ENCODE measurements at places on chromosomes 2 and 18.

DNA sequence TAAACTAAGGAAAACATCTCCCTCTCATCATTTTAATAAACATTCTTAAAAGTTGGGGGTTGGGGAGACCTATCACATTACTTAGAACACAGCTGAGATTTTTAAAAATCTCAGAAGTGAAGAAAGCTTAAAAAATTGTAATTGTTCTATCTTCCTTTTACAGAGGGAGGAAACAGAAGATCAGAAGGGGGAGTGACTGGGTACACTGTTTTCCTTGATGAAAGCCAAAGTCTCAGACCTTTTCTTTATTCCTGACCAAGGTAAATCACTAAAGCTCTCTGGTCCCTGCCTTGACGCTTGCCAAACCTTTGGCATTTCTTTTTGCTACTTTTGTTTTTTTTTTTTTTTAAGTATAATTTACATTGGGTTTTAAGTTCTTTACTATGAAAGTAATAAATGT is 85.0 kb upstream of the DTNB start:
- DNase-seq, result no peak

DNA sequence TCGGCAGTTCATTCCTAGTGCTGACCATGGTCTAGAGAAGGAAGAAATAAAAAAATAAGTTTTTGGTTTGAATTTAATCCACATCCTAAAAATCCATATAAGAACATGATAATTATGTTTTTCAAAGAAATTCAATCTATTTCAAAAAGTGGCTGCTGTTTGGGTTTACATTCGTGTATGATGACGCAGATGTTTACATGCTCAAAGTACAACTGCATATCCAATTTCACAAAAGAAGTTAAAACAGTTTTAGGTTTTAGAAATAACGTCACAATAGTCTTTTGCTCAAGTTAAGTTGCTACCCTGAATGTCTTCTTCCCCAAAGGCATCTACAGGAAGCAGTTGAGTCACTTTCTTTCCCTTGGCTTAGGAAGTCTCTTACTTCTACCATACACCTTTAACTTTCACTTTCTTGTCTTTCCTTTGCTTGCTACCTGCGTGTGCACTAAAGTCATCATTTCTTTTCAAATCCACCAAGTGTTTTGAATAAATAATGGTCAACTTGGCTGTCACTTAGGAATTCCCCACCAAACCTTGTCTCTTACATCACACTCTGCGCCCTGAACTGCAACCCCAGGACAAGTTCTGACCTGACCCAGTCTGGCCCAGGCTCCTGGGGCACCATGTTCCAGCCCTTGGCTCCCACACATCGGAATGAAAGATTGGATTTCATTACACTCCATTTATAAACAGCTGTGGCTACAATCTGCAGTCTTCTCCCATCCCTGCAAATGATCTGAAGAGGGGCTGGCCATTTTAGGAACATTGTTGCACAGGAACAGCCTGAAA is 28.4 kb downstream of the FAM237A start:
- DNase-seq, result no peak

DNA sequence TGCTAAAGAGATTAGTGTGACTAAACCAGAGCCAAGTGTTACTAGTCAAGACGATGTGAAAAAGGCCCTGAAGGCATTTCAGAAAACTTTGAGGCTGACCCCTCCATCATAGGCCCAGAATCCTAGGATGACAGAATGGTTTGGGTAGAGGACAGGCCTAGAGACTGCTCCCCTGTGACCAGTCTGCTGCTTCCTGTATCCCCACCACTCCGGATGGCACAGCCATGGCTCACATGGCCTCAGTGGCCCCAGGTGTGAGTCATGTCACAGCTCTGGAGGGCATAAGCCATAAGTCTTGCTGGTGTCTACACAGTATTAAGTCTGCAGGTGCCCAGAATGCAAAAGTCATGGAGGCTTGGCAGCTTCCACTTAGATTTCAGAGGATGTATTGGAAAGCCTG is 12.4 kb upstream of the STAT1 start:
- no peak for DNase-seq

- DNase-seq, result no peak
Observed at GRCh38 chr2:236814593-236814992, 245.0 kb downstream of the ACKR3 start.

- no peak for DNase-seq
Observed at GRCh38 chr2:235201756-235202155, 249.9 kb downstream of the SH3BP4 start.

DNA sequence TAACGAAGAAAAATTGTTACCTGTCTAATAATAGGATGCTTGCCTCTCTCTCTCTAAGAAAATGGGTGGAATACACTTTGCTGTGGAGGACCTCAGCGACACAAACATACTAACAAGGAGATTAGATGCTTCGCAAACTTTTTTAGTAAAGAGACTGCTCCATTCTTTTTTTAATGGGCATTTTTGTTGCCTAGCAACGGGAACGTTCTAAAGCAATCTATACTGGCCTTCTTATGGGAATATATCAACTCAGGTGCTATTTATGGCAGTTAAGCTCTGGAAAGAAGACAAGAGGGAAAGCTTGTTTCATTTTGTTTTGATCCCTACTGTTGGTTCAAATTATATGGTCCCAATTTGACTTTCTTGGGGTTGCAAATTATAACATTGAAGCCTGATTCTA is 86.8 kb upstream of the CBLN2 start:
- DNase-seq, result no peak

DNA sequence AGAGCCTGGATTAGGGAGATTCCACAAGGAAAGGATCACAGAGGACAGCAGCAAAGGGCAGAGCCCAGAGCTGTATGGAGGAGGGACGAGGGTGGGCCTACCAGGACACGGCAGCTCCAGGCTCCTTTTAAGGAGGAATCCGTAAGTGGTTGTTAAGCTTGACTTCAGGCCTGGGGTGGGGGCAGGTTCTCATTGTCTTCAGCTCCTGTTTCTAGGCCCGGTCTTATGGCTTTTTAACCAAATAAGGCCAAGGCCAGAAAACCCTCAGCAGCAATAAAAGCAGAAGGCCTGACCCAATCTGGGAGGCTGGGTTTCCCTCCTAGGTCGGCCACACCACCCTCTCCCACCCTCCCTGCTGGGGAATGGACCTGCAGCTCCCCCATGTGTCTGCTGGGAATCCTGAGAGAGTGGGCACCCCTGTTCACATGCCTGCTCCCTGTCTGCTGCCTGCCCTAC is 111.2 kb downstream of the PLB1 start:
- peak; percentile 60 for DNase-seq

GRCh38 chr18:34796035-34796657 is 86.0 kb downstream of the DTNA start:
- DNase-seq, result no peak

DNA sequence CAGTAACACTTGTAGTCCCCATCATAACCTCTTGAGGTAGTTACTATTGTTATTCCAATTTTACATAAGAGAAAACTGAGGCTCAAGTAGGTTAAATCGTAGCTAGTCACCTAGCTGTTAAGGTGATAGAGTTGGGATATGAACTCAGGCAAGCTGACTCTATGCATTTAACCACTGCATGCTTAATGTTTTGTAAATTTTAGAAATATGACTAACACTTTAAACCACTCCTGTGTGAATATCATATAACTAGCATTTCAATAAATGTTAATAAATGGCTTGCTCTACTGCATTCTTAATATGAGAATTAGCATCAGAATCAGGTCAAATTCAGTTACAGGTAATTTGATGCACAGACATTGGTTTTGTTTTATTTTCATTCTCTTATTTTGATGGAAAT is 35.6 kb upstream of the CREB1 start:
- no peak for DNase-seq

- DNase-seq, result peak; percentile 93
Observed at GRCh38 chr2:15730545-15731212, 139.0 kb downstream of the DDX1 start.

GRCh38 chr2:232113821-232114220 is 152.3 kb downstream of the DIS3L2 start:
- DNase-seq, result no peak

GRCh38 chr2:231621051-231621879 is 28.6 kb downstream of the TEX44 start:
- no peak for DNase-seq

All from ureter (tissue), 1 donor.